ENCODE measurements at places on chromosomes 11 and 22.

GRCh38 chr22:35437049-35437448 is 37.1 kb downstream of the MCM5 start:
- H3K27me3 ChIP-seq, result no peaks in the 10 kb centered on the region
- H3K4me1 ChIP-seq, result no peaks in the 10 kb centered on the region
- no peak overlapping the region for H3K4me3 ChIP-seq
- no peaks in the 10 kb centered on the region for H3K36me3 ChIP-seq

GRCh38 chr11:70625582-70626518 is 227.5 kb downstream of the CTTN start:
- H3K27ac ChIP-seq, result no peak overlapping the region
- no peaks in the 10 kb centered on the region for H3K4me1 ChIP-seq
- DNase-seq, result no peak
- no peaks in the 10 kb centered on the region for H3K27me3 ChIP-seq
- H3K4me3 ChIP-seq, result no peak overlapping the region

DNA sequence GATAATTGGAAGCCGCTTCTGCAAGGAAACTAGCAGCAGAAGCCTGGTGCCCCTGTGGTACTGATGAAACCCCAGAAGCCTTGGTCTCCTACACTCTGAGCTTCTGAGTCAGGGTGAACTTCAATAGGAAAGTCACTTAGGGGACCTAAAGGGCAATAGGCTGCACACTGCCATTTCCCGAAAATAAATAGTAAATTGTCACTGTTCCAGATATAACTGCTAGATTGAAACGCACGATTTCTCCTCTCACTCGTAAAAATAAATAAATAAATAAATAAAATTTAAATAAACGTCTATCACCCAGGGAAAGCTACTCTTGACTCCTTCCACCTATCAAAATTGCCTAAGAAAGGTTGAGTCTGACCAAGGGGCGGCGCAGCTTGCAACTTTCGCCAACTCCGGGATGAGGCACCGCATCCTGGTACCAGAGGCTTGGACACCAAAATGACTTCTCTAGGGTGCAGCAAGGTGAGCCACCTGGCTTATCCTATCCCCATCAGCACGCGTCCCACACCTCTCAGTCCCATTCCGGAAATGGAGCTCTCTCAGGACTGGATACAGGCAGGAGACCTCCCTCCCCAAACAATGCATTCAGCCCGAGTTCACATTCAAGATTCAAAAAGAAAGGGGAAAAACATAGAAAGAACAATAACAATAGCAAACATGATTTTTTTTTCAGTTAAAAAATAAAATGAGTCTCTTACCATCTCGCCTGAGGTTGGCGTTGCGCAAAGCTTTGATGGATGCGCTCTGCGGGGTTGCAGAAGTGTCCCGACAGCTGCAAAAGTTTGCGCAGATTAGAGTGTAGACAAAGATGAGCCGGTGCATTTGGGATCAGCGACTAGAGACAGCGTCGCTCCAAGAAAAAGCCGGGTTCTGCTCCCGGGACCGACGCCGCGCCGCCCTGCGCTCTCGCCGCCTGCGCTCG is 583 bp downstream of the PDGFD start:
- DNase-seq, result peak; percentile 44
- peak overlapping the region; percentile 36 for H3K4me3 ChIP-seq
- no peak overlapping the region for H3K27ac ChIP-seq
- H3K27me3 ChIP-seq, result no peaks in the 10 kb centered on the region
- H3K36me3 ChIP-seq, result no peaks in the 10 kb centered on the region

DNA sequence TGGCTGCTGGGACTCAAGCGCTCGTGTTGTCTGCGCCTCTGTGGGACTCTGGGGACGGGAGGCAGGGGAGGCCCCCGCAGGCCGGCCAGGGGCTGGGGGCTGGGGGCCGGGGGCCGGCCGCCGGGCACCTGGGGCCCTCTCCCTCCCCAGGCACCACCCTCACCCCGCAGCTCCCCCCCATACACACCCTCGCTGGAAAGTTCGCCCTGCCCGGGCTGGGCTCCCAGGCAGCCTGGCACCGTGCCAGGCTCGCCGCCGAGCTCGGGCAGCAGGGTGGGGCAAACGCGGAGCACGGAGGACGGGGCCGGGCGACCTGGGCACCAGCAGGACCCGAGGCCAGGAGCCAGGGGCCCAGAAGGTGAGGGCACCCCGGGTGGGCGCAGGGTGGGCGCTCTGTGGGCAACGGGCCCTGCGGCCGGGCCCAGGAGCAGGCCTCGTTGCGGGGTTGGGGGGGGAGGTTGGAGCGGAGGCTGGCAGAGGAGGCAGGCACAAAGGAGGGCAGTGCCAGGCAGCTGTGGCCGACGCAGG is 76.7 kb upstream of the WNT7B start:
- H3K4me3 ChIP-seq, result peak overlapping the region; percentile 57
- DNase-seq, result peak; percentile 64
- H3K4me1 ChIP-seq, result peaks cover 24% of the 10 kb centered on the region

DNA sequence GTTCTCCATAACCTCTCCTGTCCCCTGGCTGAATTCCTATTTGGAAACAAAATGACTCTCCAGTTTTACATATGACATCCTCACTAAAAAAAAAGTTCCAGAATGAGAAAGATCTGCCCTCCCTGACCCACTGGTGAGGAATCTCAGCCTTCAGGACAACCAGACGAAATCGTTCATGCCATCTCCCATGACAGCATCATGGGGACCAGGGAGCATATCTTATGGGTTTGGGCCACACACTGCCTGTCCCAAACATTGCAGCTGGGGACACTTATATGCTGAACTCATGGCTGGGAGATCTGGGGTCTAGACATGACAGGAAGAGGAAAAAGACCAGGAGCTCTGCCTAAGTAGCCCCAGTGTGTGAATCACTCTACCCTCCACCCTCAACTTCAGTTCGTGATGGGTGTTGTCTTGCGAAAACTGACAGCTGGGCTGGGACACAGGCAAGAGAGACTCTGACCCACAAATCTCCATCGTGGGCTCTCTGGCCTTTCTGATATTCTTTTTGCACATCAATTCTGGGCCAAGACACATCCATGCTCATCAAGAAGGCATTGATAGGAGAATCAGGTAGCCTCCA is 102.0 kb downstream of the ZNF280B start:
- no peak overlapping the region for H3K4me3 ChIP-seq
- DNase-seq, result no peak
- H3K4me1 ChIP-seq, result no peaks in the 10 kb centered on the region
- no peaks in the 10 kb centered on the region for H3K36me3 ChIP-seq

DNA sequence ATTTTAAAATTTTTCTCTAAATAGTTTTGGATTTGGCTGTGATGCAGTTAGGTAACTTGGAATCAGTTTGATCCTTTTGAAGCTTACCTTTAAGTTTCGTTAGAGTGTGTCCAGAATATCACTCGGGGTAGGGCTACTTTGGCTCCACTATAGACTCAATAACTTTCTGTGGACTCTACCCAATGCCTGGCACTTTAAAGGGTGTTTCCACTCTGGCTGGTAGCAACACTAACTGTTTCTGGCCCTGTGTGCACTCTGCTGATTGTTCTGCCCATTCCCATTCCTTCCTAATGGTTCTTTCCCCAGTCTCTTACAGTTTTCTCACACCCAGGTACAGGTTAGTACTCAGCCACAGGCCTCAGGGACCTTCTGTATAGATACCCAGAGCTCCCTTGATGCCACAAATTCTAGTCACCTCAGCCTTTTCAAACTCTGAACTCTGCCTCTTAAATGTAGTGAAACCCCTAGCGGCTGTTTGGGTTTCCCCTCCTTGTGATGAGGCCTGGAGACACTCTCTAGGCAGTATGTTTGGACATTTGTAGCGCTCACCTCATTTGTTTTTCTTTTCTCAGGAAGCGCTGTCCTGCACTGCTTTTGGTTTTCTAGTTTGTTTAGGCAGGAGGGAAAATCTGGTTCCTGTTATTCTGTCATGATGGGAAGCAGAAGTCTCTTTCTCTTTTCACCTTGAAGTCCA is 16.8 kb downstream of the CUL5 start:
- H3K4me1 ChIP-seq, result no peaks in the 10 kb centered on the region
- peak; percentile 14 for DNase-seq
- no peaks in the 10 kb centered on the region for H3K36me3 ChIP-seq

DNA sequence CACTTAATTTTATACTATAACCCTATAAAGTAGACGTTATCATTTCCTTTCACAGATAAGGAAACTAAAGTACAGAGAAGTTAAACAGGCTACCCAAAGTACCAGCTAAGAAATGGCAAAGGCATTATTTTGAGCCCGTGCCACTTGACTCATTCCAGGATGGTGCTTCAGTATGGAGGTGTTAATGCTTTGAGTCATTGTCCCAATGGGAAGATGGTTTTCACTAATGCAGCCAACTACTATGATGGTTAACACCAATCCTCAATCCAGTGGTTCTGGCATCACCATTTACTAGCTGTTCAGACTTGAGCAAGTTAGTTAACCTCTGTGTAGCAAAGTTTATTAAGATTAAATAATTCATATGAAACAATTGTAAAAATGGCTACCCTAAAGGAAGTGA is 123.1 kb upstream of the SLC5A12 start:
- no peak overlapping the region for H3K27ac ChIP-seq
- no peaks in the 10 kb centered on the region for H3K27me3 ChIP-seq
- no peaks in the 10 kb centered on the region for H3K36me3 ChIP-seq
- no peak overlapping the region for H3K4me3 ChIP-seq

DNA sequence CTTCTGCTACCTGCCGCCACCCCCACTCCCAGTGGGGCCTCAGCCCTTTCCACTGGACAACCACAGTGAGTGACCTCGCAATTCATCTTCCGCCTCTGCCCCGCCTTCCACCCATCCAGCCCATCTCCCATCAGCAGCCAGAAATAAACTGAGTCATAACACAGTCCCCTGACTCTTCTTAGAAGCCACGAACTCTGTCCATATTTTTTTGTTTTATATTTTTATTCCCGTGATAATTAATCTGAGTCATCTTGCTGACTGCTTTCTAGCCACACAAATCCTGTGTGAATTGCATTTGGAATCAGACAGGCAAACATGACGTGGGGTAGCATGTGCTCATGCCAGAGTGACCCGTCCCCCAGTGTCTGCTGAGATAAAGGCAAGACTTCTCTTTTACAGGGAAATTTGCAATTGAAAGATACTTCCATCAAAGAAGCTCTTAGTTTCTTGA is 7.0 kb downstream of the FADD start:
- H3K4me1 ChIP-seq, result peaks cover 3% of the 10 kb centered on the region
- H3K36me3 ChIP-seq, result peaks cover 15% of the 10 kb centered on the region
- H3K27ac ChIP-seq, result no peak overlapping the region
- DNase-seq, result peak; percentile 46
- no peak overlapping the region for H3K4me3 ChIP-seq

- no peaks in the 10 kb centered on the region for H3K36me3 ChIP-seq
- no peak for DNase-seq
- H3K4me1 ChIP-seq, result peaks cover 8% of the 10 kb centered on the region
- no peak overlapping the region for H3K4me3 ChIP-seq
- no peaks in the 10 kb centered on the region for H3K27me3 ChIP-seq
Measured at GRCh38 chr11:95920460-95921105, 3.3 kb downstream of the MTMR2 start.

- H3K36me3 ChIP-seq, result no peaks in the 10 kb centered on the region
- H3K27me3 ChIP-seq, result no peaks in the 10 kb centered on the region
- peak overlapping the region; percentile 64 for H3K4me3 ChIP-seq
- peak overlapping the region; percentile 29 for H3K27ac ChIP-seq
- H3K4me1 ChIP-seq, result peaks cover 31% of the 10 kb centered on the region
Measured at GRCh38 chr11:128905345-128906184, 14.4 kb downstream of the KCNJ5 start.

DNA sequence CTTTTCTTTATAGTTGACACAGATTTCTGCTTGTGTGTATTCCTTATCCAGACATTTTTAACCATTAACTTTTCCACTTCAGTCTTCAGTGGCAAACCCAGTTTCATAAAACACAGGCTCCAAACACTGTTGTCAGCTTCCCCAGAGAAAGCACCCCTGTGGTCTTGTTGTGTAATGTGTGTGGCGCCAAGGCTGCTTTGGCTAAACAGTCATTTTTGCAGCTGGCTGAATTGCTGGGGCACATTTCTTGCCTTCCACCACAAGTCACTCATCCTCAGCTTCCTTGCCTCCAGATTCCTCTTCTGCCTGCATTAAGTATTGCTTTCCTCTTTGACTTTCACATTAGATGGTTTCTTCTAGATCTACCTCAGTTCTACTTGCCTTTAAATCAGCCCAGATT is 40.5 kb downstream of the ARHGAP1 start:
- peak; percentile 83 for DNase-seq
- no peak overlapping the region for H3K27ac ChIP-seq
- peaks cover 2% of the 10 kb centered on the region for H3K36me3 ChIP-seq

DNA sequence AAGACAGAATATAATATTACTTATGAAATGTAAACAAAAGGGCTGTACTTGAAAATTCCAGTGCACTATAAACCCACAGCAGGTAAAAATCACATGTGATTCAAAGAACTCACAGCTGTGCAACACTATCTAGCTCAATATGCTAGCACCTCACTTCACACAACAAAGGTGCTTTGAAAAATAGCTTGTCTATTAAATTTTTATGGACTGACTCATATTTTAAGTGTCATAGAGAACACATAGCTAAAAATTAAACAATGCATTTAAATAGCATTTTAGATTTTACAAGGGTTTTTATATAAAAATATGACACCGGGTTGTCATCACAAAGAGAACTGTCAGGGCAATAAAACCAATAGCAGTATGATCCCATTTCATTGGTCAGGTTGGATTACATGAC is 1390.5 kb upstream of the TENM4 start:
- no peaks in the 10 kb centered on the region for H3K4me1 ChIP-seq
- no peak for DNase-seq
- H3K36me3 ChIP-seq, result no peaks in the 10 kb centered on the region
- H3K27me3 ChIP-seq, result no peaks in the 10 kb centered on the region
- no peak overlapping the region for H3K4me3 ChIP-seq
- H3K27ac ChIP-seq, result no peak overlapping the region

DNA sequence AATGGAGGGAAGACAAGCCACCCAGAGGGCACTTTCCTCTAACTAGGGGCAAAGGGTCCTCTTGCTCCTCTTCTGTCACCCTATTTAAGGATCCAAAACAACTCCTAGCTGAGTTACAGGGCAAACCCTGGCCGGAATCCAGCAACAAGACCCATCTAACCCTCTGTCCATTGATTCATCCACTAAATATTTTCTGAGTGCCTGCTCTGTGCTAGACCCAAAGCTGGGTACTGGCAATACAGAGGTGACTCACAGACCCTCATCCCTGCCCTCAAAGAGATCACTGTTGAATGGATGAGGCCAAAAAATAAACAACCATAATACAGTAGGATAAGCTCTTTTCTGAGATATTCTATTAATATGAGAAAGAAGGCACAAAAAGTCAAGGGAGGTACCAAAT is 4.3 kb upstream of the GALNT18 start:
- H3K27ac ChIP-seq, result no peak overlapping the region
- no peak for DNase-seq
- H3K4me1 ChIP-seq, result no peaks in the 10 kb centered on the region
- no peaks in the 10 kb centered on the region for H3K36me3 ChIP-seq

- no peak overlapping the region for H3K27ac ChIP-seq
- H3K36me3 ChIP-seq, result no peaks in the 10 kb centered on the region
- DNase-seq, result peak; percentile 53
Measured at GRCh38 chr11:108872781-108873291, 208.0 kb downstream of the DDX10 start.
